ENCODE measurements at places on chromosomes 13 and 19. TPM values are rescaled to one million over a fixed set of nuclear protein-coding genes. Genes with fewer than 3 reads are reported as not detected.

PGLYRP2 gene
- total RNA-seq, result 6.2 TPM

AMER2 gene
- total RNA-seq, result not detected

MEIS3 gene
- total RNA-seq, result 17.1 TPM

TECR gene
- 43.4 TPM for total RNA-seq

ABCA7 gene
- total RNA-seq, result 31.8 TPM

ABHD13 gene
- total RNA-seq, result 14.4 TPM

- no peaks in the 10 kb centered on the region for H3K36me3 ChIP-seq
- no peaks in the 10 kb centered on the region for H3K4me1 ChIP-seq
- no peak for DNase-seq
- H3K27ac ChIP-seq, result no peak overlapping the region
Observed at GRCh38 chr13:98189841-98190505, 12.9 kb upstream of the RNF113B start.

- peaks cover 4% of the 10 kb centered on the region for H3K4me1 ChIP-seq
- DNase-seq, result no peak
- no peaks in the 10 kb centered on the region for H3K27me3 ChIP-seq
- no peak overlapping the region for H3K4me3 ChIP-seq
Observed at GRCh38 chr19:3105641-3106508, 11.7 kb downstream of the GNA11 start.

GRCh38 chr13:113941571-113942191, 32.2 kb downstream of the C13orf46 start:
- no peak for DNase-seq
- no peak overlapping the region for H3K4me3 ChIP-seq
- H3K36me3 ChIP-seq, result no peaks in the 10 kb centered on the region

DNA sequence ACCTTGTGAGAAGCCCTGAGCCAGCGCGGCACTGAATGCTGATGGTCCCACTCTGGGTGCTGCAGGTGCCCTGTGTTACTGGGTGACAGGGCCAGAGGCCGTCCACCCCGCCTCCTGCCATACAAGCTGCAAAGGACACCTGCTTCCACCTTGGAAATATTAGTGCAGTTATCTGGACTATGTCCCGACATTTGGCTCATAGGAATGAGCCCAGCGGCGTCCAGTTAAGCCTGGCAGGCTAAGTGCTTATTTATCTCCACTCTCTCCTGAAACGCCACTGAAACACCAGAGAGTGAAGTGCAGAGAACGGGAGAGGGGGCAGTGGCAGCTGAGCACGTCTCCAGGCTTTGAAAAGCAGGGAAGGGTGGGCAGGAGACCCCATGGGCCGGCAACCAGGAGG, 145.8 kb downstream of the KDM4B start:
- H3K36me3 ChIP-seq, result no peaks in the 10 kb centered on the region
- H3K4me1 ChIP-seq, result no peaks in the 10 kb centered on the region
- no peaks in the 10 kb centered on the region for H3K27me3 ChIP-seq
- H3K27ac ChIP-seq, result peak overlapping the region; percentile 83
- H3K4me3 ChIP-seq, result no peak overlapping the region

- H3K27me3 ChIP-seq, result no peaks in the 10 kb centered on the region
- DNase-seq, result no peak
- no peak overlapping the region for H3K4me3 ChIP-seq
Observed at GRCh38 chr19:29326849-29327840, 114.2 kb upstream of the UQCRFS1 start.

- H3K4me1 ChIP-seq, result no peaks in the 10 kb centered on the region
- H3K4me3 ChIP-seq, result no peak within 1 kb of the TSS
- peak; percentile 26 for DNase-seq
- H3K27ac ChIP-seq, result no peak within 1 kb of the TSS
Observed at GRCh38 chr19:44671400-44671799, at the start of gene CEACAM19. TSS of gene CEACAM19 (plus strand) at chr19:44671482. CDS start at chr19:44671932, 450 bp downstream.

- peak overlapping the region; percentile 82 for H3K4me3 ChIP-seq
- peak overlapping the region; percentile 98 for H3K27ac ChIP-seq
- H3K4me1 ChIP-seq, result no peaks in the 10 kb centered on the region
- DNase-seq, result peak; percentile 95
- H3K27me3 ChIP-seq, result no peaks in the 10 kb centered on the region
Observed at GRCh38 chr19:54464044-54464629, 559 bp upstream of the LENG9 start.

- no peaks in the 10 kb centered on the region for H3K27me3 ChIP-seq
- H3K36me3 ChIP-seq, result no peaks in the 10 kb centered on the region
- peaks cover 8% of the 10 kb centered on the region for H3K4me1 ChIP-seq
- DNase-seq, result no peak
- H3K27ac ChIP-seq, result no peak overlapping the region
- no peak overlapping the region for H3K4me3 ChIP-seq
Observed at GRCh38 chr19:42452590-42452989, 9.8 kb upstream of the CXCL17 start.

DNA sequence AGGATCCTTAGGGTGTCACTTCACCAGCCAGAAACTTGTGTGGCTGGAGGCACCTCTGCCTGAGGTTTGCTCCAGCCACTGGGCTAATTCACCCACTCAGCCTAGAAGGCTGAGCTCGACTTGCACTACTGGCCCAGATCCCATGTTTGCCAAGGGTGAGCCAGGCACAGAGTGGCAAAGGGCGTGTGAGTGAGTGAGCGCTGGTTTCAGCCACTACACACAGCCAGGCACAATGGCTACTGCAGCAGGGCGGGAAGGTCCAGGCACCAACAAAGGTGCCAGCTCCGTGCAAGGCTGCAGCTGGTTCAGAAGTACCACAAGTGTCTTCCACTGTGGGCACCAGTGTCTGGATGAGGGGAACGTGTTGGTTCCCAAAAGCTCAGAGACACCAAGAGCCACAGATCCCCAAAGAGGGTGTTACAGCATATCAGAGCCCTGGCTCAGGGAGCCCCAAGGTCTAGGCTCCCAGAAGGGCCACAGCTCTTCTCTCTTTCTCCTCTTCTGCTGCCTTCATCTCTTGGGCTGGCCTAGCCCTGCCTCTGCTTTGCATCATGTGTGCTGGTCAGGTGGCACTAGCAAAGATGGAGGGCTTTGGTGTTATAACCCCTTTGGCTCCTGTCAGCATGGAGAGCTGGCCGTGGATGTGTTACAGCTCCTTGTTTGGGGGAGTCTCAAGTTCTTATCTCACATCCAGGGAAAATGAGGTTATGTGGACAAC, 736.3 kb upstream of the KLHL1 start:
- no peak overlapping the region for H3K4me3 ChIP-seq
- H3K36me3 ChIP-seq, result no peaks in the 10 kb centered on the region
- no peaks in the 10 kb centered on the region for H3K27me3 ChIP-seq

DNA sequence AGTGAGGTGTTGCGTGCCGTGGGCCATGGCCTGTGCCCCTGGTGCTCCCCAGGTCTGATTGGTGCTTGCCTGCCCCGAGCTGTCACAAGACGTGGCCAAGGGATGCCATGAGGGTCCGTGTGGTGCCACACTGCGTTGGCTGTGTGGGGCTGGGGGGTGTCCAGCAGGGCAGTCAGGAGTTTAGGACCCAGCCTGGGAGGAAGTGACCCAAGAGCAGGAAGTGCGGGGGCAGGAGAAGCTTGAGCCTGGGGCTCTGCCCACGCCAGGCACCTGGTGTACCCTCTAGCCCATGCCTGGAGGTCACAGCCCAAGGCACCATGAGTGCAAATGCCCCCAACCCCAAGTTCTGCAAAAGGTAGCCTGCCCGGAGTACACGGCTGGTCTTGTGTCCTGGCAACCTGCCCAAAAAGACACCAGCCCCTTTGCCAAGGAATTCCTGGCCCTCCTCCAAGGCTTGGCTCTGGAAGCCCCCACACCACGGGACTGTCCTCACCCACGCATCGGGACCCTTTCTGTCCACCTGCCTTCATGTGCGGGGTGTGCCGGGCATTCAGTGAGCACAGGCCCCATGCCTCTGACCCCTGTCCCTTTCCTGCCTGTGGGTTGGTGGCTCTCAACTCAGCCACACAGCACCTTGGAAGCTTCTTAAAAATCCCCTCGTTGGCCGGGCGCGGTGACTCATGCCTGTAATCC, 24.9 kb downstream of the MPND start:
- peak overlapping the region; percentile 62 for H3K4me3 ChIP-seq
- DNase-seq, result no peak
- peak overlapping the region; percentile 92 for H3K27ac ChIP-seq
- no peaks in the 10 kb centered on the region for H3K36me3 ChIP-seq

- H3K4me1 ChIP-seq, result peaks cover 9% of the 10 kb centered on the region
- H3K27ac ChIP-seq, result peak overlapping the region; percentile 100
- no peaks in the 10 kb centered on the region for H3K36me3 ChIP-seq
Observed at GRCh38 chr19:18279516-18280246, 1.7 kb downstream of the JUND start.

- H3K27me3 ChIP-seq, result no peaks in the 10 kb centered on the region
- H3K4me3 ChIP-seq, result peak overlapping the region; percentile 94
- H3K4me1 ChIP-seq, result peaks cover 20% of the 10 kb centered on the region
- H3K27ac ChIP-seq, result peak overlapping the region; percentile 95
- DNase-seq, result peak; percentile 44
Observed at GRCh38 chr13:95677564-95678266, 776 bp downstream of the DNAJC3 start.

DNA sequence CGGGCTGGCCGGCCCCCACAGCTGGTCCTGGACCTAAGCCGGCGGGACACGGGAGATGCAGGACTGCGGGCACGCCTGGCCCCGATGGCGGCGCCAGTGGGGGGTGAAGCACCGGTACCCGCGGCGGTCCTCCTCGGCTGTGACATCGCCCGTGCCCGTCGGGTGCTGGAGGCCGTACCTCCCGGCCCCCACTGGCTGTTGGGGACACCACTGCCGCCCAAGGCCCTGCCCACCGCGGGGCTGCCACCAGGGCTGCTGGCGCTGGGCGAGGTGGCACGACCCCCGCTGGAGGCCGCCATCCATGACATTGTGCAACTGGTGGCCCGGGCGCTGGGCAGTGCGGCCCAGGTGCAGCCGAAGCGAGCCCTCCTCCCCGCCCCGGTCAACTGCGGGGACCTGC, 3.1 kb downstream of the GRIN3B start:
- H3K27ac ChIP-seq, result no peak overlapping the region
- H3K36me3 ChIP-seq, result no peaks in the 10 kb centered on the region
- peaks cover 51% of the 10 kb centered on the region for H3K27me3 ChIP-seq

- no peaks in the 10 kb centered on the region for H3K36me3 ChIP-seq
- no peak overlapping the region for H3K27ac ChIP-seq
- no peak overlapping the region for H3K4me3 ChIP-seq
- no peak for DNase-seq
Observed at GRCh38 chr19:43078311-43078710, 4.2 kb downstream of the PSG2 start.

DNA sequence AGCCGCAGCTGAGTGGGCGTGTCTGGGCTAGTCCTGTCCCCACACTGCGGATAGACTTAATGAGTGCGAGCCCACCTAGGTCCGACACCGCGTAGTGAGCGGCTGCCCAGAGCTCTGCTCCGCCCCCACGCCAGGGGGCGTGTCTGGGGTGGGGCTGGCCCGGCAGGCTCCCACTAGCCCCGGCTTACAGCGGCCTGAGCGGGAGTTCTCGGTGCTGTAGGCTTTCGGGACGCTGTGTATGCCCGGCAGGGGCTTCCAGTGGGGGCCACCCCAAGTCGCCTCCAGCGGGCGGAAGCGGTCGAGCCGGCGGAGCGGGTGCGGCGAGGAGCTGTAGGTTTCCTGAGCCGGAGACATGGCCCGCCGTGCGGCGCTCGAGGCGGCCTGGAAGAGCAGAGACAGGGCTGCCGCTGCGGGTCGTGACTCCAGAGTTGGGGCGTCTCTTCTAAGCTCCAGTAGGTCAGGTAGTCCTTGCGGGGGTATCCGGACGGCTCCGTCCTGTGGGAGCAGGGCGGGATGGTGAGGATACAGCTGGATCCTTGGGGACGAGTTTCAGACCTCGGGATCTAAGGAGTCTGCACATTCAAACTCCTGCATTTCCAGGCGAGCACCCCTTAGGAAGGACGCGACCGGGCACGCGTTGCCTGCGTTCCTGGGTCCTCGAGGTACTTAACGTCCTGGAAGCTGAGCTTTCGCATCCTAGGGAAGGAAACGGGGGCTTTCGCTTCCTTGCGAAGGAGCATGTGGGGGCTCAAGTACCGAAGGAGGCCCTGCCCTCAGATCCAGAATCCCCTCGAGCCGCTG, 1.2 kb downstream of the CGB7 start:
- no peaks in the 10 kb centered on the region for H3K36me3 ChIP-seq
- no peak overlapping the region for H3K27ac ChIP-seq
- DNase-seq, result no peak
- H3K4me1 ChIP-seq, result no peaks in the 10 kb centered on the region
- H3K27me3 ChIP-seq, result peaks cover 7% of the 10 kb centered on the region
- H3K4me3 ChIP-seq, result peak overlapping the region; percentile 57

DNA sequence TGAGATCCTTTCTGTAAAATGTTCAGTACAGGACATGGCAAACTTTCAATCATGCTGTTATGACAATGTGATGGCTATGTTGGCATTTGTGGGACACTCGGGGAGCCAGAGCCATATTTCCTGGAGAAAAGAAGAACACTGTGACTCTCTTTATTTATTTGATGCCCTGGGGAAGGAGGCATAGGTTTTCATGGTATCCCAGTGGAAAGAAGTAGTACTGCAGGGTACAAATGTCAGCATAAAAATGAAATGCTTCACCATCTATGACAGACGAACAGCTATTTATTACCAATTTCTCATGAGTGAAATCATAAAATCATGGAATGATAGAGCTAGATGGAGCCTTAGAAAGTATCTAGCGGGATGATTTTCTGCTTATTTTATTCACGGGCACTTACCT, 217.1 kb downstream of the COL4A1 start:
- no peak overlapping the region for H3K27ac ChIP-seq
- no peak overlapping the region for H3K4me3 ChIP-seq
- no peak for DNase-seq
- H3K27me3 ChIP-seq, result no peaks in the 10 kb centered on the region
- H3K4me1 ChIP-seq, result peaks cover 5% of the 10 kb centered on the region

GRCh38 chr13:111227405-111227804, 93.0 kb upstream of the TEX29 start:
- no peak overlapping the region for H3K27ac ChIP-seq
- H3K36me3 ChIP-seq, result no peaks in the 10 kb centered on the region
- H3K4me3 ChIP-seq, result no peak overlapping the region
- no peaks in the 10 kb centered on the region for H3K4me1 ChIP-seq
